ENCODE measurements at places on chromosomes 1 and 21.

- no peak for DNase-seq
Measured at GRCh38 chr1:221035662-221036153, 156.5 kb downstream of the HLX start.

GRCh38 chr1:101915597-101915996, 81.1 kb downstream of the OLFM3 start:
- DNase-seq: no peak

- DNase-seq: no peak
Measured at GRCh38 chr21:36159356-36159921, 2.8 kb downstream of the DOP1B start.

GRCh38 chr1:241825581-241825980, 22.4 kb upstream of the EXO1 start:
- no peak for DNase-seq

DNA sequence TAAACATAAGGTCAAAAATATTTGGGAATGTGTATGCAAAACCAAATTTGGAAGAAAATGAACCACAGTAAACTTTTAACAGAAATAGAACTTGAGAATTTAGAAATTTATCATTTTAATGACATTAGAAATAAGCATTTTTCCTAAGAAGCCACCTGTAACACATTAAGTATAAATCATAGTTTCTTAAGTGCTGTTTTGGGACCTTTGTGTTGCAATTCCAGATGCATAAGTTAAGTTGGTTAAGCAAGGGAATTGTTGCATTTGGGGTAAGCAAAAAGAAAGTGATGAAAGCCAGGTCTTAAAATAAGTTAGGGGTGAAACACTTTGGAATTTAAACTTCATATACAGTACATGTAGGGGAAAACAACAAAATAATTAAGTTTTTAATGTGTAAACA, 49.8 kb downstream of the CDKN2C start:
- DNase-seq: no peak

- no peak for DNase-seq
Measured at GRCh38 chr1:66732407-66733166, 19.7 kb upstream of the DYNLT5 start.

DNA sequence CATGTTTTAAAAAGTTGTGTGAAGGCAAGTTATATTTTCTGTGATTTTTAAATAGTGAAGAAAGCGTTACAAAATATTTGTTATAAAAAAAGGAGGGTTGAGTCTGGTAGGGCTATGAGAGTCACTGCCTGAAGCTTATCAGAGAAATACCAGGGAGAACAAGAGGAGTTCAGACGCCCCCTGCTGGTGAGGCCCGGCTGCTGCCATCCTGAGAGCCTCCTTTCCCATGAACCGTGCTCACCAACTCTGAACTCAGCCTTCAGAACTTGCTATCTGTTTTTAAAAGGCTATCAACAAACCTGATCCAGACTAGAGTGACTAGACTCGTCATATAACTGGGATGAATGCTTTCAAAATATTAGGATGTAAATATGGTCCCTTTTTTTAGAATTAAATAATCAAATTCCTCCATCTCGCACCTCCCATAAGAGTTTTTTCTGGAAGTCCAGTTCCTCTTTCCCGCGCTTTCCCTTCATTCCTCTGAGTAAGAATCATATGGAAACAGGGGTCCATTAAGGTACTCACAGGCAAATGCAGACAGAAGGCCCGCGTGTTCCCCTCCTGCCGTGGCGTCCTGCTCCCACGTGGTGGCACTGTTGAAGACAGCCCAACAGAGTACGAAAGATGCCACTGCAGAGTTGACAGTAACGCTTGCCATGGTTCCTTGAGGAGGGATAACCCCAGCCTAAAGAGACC, 26.2 kb upstream of the SPATA6 start:
- peak; percentile 58 for DNase-seq
